ENCODE measurements at places on chromosomes 1 and 21.

GRCh38 chr1:246166841-246167240, 340.2 kb downstream of the SMYD3 start:
- DNase-seq = no peak

DNA sequence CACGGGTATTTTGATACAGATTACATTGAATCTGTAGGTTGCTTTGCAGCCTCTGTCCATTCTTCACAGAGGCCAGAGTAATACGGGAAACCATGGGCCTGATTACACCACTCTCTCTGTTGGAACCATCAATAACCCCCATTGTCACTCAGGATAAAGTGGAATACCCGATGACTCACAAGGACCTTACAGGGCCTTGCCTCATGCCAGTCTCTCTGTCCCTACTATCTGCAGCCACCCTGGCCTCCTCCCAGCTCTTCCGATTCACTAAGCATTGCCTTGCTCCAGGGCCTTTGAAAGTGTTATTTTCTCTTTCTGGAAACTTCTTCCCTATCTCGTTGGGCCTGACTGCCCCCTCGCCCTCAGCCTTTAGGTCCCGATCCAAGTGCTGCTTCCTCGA, 61.7 kb downstream of the HMGB4 start:
- DNase-seq = no peak

- DNase-seq = no peak
Observed at GRCh38 chr1:154346276-154346917, 21.1 kb downstream of the ATP8B2 start.

GRCh38 chr1:41618066-41618825, 133.8 kb upstream of the EDN2 start:
- DNase-seq = no peak

DNA sequence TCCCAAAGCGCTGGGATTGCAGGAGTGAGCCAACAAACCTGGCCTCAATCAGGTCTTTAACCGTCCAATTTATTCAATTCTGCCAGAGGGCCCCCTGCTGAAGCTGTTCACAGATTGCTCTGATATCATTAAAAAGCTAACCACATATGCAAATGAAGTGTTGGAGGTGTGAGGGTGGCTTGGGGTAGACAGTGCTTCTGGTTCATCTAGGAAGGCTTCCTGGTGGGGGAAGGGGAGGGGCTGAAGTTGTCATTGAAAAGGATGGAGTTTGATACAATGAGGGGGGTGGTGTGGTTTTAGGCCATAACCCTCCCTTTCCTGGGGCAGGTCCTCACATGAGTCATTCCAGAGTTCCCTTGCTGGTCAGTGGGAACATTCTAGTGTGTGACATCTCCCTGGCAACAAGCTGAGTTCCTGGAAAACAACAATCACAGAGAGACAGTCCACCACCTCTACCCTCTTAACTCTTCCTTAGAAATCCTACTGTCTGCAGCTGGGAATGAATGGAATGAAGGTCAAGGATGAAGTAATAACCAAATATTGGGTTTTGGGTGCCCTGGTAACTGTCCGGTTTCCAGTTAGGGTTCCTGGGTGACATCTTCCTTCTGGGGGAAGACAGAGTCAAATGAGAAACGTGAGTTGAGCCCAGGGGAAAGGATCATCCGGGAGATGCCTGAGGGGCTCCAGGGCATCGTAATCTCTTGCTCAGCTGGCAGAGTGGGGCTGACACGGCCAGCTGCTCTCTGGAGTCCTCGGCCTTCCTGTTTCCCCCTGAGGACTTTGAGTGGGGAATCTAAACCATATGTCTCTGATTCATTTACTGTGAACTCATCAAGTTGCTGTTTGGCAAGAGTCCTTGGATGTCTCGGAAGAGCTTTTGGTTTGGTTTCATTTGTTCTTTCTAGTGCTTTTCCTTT, 32.2 kb downstream of the BATF3 start:
- peak; percentile 93 for DNase-seq
